ENCODE measurements at places on chromosomes 4 and X.

GRCh38 chr4:13476915-13477314 is 7.2 kb downstream of the RAB28 start:
- peak; percentile 86 for ATAC-seq

DNA sequence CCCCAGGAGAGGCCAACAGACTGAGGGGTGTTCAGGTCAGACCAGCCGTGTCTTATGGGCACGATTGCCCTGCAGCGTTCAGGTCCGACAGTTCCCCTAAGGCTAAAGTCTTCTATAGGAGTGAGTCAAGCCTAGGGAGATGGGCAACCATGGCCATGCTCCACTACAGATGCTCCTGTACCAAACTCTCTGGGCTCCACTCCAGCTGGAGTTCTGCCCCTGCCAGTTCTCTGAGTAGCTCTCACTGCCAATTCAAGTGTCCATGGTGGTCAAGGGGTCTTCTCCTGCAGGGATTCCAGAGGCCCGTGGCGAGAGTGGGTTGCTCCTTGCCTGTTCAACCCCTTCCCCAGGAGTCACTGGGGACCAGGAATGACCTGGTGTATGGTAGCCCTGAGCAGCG is 38.2 kb downstream of the BEX3 start:
- no peak for ATAC-seq

DNA sequence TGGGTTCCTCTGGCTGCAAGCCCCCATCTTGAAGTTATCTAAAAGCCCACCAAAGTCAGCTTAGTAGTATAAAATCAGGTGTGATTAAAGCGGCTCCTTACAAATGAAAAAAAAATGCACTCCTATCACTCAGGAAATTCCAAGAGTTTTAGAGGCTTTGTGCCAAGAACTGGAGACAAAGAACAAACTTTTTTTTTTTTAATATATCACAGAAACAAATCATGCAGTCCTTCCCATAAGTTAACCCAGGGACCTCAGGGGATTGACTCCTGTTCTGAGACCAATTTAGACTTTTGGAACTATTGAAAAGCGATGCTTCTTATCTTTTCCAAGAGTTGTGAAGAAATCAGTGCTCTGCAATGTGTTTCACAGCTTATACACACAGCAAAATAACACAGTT is 53.6 kb downstream of the HHIP start:
- no peak for ATAC-seq

- no peak for ATAC-seq
These were observed 82.9 kb upstream of the NHS start for GRCh38 chrX:17292111-17292527.

DNA sequence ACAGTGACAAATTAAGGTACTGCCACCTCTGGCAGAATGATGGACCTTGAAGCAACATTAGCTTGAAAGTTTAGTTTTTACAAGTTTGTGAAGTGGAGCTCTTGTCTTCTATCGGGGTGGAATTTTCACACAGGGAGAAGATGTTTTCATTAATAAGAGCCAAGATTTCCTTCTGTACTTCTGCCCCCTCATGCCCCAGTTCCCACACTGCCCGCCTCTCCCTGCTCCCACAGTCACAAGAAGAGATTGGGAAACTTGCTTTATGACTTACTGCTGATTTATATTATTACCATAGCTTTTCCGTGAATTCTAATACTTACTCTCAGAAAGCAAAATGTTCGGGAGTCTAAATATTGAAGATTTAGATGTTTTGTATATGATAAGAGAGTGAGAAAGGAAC is 539.8 kb upstream of the ARX start:
- no peak for ATAC-seq

DNA sequence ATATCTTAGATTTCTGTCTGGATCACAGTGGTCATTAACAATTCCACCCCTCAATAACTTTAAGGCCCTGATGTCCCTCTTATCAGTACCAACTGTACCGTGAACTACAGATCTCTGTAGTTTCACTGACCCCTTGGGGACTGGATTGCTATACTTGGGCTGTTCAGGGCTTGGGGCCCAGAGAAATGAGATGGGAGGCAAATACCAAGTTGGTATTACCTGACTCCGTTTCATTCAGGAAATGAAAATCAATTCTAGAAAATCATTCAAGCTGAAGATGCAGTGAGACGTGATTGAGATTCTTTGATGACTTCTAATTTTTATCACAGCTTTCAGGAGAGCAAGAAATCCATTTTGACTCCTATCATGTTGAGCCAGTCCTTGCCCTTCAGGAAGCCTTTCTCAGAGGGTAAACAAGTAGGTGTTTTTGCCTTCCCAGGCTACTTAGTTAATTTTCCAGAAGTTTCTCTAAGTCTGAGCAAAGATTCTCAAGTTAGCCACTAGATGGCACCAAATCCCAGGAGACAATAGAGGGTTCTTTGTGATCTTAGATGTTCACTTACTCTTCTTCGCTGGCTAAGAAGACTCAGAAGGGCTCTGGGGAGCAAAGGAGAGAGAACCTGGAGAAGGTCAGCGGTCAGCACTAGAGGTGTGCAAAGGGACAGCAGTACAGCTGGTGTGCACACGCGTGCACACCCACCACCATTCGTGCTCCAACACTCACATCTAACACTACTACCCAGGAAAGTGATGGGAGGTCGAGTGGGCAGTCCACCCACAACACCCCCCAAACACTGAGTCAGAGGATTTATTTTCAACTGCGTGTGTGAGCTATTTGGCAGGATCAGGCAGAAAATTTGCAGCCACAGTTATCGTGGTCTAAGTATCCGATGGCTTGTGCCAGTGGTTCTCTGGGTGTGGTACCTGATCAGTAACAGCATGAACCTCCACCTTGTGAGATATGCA is 7.4 kb downstream of the HNRNPH2 start:
- ATAC-seq = peak; percentile 72

- ATAC-seq = peak; percentile 91
These were observed at the start of gene LARP1B for GRCh38 chr4:128060699-128061565. TSS of gene LARP1B (plus strand) at chr4:128061312. CDS start at chr4:128074952, 13,640 bp downstream.

GRCh38 chr4:152516156-152516555 is 19.7 kb downstream of the FBXW7 start:
- no peak for ATAC-seq

DNA sequence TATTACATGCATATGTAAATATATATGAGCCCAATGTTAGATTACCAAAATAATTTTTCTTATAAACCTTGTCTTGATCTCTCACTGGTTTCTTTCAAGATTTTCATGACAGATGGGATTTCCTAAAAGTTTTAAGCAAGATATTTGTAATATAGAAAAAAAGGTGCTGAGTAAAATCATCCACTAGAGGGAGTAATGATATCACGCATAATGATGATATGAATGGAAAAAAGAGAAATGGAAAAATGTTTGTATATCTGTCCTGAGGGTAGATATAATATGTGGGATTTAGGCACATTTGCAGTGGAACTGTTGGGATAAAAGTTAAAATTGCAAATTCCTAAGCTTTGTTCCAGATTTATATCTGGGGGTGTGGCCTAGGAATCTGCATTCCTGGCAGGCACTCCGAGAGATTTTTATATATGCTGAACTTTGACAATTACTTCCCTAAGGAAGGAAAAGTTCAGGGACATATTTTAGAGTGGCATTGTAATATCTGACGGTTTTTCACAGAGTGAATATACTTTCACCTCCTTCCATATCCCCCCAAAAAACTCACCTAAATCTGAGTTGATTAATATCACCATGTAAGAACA is 60.5 kb downstream of the TMA16 start:
- no peak for ATAC-seq

DNA sequence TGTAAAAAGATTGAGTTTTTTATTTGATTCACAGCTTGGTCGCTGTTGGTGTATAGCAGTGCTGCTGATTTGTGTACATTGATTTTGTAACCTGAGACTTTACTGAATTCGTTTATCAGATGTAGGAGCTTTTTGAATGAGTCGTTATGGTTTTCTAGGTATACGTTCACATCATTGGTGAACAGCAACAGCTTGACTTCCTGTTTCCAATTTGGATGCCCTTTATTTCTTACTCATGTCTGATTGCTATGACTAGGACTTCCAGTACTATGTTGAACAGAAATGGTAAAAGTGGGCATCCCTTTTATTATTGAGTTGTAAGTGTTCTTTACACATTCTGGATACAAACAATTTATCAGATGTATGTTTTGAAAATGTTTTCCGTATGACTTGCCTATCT is 76.0 kb downstream of the ADGRG4 start:
- peak; percentile 78 for ATAC-seq

- peak; percentile 47 for ATAC-seq
These were observed 82.7 kb upstream of the TEX13C start for GRCh38 chrX:125236955-125237354.

GRCh38 chrX:74132280-74132679 is 171.7 kb upstream of the ZCCHC13 start:
- no peak for ATAC-seq

DNA sequence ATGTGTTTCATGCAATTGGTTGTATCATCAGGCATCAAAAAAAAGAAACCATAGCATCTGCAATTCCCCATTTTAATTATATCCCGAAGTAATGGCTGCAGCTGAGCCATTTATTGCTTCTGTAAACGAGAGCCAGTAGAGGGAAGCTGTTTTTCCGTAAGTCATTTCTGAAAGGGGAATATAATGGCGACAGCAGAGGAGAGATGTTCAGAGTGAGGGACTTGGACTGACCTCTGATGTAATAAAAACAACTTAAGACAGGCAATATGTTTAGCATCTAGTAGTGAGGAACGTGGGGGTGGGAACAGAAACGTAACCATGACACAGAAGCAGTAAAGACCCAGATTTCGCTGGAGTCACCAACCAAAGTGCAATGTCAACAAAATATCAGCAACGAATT is 31.5 kb upstream of the NAA11 start:
- ATAC-seq = no peak

DNA sequence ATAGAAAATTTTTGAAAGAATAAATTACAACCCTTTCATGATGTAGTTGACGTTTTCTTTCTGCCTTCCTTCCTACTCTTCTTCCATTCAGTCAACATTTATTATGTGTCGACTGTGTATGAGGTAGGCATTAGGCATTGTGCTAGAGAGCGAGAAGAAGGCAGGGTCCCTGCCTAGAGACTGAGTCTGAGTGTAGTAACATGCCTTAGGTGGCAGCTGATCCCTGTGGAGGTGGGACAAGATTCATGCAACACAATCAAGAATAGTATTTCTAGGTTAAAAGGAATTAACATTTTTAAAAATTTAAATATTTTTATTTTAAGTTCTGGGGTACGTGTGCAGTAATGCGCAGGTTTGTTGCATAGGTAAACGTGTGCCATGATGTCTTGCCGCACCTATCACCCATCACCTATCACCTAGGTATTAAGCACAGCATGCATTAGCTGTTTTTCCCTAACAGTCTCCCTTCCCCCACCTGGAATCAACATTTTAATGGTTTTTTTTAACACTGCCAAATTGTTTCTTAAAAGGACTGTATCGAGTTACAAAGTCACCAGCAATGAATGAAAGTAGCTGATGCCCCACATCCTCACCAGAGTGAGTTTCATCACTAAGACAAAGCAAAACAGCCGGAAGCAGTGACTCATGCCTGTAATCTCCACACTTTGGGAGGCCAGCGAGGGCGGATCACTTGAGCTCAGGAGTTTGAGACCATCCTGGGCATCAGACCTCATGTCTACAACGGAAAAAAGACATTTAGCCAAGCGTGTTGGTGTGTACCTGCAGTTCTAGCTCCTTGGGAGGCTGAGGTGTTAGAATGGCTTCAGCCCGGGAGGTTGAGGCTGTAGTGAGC is 84.0 kb downstream of the WWC2 start:
- ATAC-seq = peak; percentile 84

DNA sequence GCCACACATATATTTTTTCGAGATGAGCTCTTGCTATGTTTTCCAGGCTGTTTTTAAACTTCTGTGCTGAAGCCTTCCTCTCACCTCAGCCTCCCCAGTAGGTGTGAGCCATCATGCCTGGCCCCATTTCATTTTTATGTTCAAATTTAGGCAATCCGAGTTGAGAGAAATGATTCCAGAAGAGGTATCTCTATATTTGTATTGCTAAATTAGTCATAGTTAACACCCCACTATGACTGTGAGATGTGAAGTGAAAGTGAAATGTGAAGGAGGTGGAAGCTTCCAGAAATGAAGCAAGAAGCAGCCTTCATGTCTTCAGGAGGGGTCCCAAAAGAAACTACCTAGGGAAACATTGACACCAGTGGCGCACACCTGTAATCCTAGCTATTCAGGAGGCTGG is 17.7 kb downstream of the APELA start:
- ATAC-seq = no peak

DNA sequence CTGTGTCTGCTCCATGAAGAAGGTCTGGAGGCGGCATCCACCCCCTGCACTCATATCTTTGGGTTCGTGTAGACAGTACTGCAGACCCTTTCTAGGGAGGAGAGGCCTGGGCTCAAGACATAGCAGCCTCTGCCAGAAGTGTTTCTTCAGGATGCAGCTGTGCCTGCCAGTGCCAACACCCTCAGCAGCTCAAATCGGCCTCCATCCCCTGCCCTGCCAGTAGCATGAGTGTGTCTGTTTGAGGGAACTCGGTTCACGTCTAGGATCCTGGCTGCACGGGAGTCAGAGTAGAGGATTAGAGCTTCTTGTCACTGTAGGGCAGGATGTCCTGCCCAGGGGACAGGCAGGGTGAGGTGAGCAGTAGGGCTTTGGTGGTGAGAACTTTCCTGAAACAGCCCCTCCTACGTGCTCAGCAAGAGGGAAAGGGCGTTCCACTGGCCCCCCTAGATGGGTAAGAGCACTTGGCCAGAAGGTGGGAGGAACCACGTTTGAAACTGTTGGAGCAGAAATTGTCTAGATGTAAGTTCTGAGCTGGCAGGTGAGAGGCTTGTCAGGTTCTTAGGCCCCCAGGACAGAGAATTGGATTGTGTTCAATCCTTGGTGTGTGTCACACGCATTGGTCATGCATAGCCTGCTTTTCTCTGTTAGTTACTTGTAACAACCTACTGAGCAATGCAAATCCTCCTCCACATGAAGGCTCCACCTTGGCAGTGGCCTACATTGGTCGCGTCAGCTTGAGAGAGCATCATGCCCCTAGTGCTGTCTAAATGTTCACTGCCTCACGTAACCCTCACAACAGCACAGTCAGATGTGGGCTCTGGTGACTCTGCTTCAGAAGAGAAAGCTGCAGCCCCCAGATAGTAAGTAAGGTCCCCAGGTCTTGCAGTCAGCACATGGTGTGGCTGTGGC is 25.8 kb upstream of the FAM193A start:
- ATAC-seq = no peak

- ATAC-seq = no peak
These were observed 161.6 kb downstream of the IL15 start for GRCh38 chr4:141797966-141798365.
